ENCODE measurements at places on chromosomes 7 and 10.
A peak's percentile ranks its signal among the peaks of the same experiment; 100 is the strongest.

GRCh38 chr10:48457949-48458661 is 146.8 kb downstream of the ARHGAP22 start:
- no peak for DNase-seq

DNA sequence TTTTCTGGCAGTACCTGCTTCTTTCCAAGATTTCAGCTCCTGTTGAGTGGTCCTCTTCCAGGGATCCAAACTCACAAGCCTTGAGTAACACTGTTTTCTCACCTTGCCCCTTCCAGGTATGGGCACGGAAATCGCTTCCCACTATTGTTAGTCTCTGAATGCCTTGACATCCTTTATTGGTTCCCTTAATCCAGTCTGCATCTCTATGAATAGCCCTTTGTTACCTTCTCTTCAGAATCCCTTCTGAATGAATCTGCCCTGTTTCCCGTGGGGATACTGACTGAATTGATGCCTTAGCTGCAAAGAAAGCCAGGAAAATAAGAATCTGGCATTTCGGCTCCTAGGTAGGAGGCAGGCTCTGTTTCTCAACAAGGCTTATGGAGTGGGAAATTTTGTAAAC is 467.7 kb downstream of the PLXNA4 start:
- no peak for DNase-seq

DNA sequence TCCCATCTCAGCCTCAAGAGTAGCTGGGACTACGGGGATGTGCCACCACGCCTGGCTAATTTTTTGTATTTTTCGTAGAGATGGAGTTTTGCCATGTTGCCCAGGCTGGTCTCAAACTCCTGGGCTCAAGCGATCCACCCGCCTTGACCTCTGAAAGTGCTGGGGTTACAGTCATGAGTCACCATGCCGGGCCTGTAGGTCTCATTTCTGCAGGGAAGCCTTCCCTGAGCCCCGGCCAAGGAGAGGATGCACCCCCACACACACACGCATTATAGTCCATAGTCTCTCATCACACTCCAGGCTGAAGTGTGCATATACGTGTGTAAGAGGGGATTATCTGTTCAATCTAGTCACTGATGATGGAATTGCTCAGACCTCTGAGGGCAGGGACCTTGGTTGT is 29.3 kb downstream of the KCNMA1 start:
- no peak for DNase-seq

DNA sequence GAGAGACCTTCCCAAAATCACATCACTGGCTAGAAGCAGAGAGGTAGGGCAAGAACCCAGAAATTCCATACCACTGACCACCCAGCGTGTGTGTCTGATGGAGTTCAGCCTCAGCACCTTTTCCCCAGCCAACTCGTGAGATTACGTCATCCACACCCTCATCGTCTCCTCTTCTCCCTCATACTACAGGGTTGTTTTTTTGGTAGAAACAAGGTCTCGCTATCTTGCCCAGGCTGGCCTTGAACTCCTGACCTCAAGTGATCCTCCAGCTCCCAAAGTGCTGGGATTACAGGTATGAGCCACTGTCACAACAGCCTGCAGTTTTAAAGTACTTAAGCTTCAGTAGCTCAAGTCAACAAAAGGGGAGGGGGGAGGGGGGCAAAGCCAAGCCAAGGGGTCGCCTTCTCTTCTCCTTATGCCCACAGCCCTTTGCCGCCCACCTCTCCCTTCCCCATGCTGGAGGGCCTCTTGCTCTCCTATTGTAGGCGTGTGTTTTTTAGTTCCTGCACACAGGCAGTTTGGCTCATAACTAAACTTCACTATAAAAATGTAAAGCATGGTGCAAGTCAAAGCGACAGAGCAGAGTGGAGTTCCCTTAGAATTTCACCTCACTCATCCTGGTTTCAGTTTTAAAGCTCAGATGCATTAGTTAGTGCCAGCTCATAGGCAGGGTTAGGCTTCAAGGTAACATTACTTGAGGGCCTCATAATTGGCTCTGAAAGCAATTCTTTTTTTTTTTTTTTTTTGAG is 5.2 kb upstream of the PRDX3 start:
- DNase-seq: no peak

GRCh38 chr7:154853727-154854095 is 149.2 kb downstream of the PAXIP1 start:
- DNase-seq: no peak

- no peak for DNase-seq
Measured at GRCh38 chr10:104527013-104527412, 114.1 kb upstream of the SORCS3 start.

- DNase-seq: no peak
Measured at GRCh38 chr7:135441791-135442190, 68.1 kb downstream of the CNOT4 start.

DNA sequence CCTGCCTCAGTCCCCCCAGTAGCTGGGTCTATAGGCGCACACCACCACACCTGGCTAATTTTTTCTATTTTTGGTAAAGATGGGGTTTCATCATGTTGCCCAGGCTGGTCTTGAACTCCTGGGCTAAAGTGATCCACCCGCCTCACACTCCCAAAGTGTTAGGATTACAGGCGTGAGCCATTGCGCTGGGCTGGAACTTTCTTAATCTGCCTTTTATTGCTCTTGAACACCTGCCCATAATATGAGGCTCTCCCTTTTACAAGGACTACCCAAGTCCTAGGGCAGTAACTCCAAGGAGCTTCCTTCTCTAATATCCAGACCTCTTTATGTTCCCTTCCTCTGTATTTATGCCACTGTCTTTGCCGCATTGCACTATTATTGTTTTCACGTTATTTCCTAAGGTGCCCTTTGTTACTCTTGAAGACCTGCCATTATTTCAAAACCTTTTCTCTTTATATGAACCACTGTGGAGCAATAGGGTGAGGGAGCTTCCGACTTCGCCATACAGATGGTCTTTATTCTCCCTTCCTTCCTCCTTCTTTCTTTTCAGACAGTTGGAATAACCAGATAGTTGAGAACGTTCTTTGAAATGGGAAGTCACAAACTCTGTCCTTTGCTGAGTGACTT is 36.3 kb upstream of the TCF7L2 start:
- no peak for DNase-seq

DNA sequence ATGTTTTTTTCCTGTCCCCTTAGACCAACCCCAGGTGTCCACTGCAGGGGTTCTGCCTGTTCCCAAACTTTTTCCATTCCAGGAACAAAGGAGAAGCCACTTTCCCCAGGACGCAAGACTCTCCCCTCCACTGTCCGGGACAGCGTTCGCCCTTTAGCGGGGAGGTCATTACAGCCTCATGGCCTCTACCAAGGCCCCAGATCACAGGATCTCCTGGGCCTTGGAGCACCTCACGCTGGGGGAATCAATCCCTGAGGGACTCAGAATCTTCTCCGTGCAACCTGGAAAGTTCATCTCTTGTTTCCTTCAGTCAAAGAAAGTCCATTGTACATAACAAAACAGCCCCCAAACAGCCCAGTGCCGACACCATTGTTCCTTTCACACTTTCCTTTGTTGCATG is 41.2 kb downstream of the MKI67 start:
- no peak for DNase-seq

DNA sequence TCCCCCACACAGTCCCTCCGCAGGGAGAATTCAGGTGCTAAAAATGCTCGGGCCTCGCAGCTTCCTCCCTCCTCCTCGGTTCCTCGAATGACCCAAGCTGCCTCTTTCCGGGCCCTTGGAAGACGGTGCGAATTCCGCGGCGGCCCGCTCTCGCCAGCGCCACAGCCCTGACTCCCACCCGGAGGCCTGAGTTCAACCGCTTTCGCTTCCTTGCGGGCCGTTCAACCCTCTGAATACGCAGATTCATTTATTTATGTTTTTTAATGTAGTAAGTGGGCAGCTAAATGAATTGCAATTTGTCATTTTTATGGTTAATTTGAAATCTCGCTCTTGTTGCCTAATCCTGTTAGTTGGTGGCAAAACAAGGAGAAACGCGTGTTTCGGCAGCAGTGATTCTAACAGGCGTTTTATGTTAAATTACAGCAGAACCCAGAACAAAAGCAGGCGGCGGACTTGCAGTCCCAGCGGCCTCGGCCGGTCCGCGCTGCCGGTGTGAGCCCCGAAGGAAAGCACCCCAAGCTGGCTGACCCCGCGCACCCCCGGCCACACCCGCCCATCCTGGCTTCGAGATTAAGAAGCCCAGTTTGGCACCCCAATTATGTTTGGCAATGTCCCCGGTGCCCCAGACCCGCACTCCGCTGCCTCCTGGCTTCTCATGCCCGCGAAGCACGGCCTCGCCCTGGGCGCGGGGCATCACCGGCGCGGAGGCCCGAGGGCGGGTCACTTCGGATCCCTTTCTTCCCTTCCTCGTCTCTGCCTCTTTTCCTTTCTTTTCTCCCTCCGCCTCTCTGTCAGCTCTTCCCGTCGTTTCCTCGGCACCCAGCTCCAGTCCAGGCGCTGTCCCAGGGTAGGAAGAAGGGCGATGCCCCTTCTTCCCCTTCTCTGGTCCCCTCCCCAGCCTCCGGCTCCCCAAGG is 75.9 kb downstream of the INSIG1 start:
- no peak for DNase-seq

DNA sequence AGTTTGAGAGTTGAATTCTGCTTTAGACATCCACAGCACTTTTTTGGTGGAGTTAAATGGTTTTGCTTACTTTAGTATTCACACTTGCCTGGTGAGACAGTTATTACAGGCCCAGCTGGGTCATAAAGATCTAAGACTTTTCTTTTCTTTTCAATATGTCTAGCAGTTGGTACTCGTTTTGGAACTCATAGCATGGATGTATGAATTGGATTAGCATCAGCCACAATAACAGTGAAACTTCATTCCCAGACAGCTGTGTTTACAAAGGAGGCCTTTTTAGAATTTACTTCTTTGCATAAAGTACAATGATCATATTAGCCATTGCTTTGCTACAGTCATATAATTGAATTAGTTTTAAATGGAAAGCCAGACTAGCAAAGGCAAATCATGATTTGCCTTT is 168.4 kb upstream of the DKK1 start:
- no peak for DNase-seq

DNA sequence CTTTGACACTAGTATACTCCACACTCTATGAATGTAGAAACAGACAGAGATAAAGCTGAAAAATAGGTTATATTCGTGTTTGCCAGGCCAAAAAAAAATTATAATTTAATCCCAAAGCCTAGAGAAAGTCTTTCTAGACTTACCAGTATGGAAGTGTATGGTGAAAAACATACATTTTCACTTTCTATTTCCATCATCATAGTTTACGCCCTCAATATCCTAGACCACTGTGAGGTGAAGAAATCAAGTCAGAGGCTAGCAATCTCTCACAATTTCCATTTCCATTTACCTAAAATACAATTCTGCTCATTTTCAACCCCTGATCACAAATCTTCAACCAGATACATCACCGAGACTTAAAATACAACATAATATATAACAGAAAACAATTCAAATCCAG is 16.2 kb downstream of the GPR22 start:
- DNase-seq: no peak

DNA sequence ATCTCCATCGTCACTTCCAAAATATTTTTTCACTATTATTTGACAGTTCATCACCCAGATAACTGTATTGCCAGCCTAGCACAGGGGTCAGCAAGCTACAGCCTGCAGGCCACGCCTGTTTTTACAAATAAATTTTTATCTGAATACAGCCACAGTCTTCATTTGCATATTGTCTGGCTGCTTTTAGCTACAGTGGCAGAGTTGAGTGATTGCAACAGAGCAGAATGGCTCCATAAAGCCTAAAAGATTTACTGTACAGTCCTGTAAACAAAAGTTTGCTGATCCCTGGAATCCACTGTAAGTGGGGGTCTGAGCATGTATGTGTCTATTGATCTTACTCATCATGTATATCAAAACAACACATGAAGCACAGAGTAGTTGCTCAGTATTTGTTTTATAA is 45.9 kb upstream of the GNAI1 start:
- no peak for DNase-seq

GRCh38 chr7:98211221-98211675 is at the start of gene BHLHA15:
Gene BHLHA15, plus strand, starts transcription at chr7:98211439. Its CDS starts 871 bp downstream, at chr7:98212310.
- DNase-seq: no peak

GRCh38 chr10:878895-879294 is 52.6 kb downstream of the LARP4B start:
- no peak for DNase-seq

- no peak for DNase-seq
Measured at GRCh38 chr7:69761290-69761922, 163.1 kb downstream of the AUTS2 start.

DNA sequence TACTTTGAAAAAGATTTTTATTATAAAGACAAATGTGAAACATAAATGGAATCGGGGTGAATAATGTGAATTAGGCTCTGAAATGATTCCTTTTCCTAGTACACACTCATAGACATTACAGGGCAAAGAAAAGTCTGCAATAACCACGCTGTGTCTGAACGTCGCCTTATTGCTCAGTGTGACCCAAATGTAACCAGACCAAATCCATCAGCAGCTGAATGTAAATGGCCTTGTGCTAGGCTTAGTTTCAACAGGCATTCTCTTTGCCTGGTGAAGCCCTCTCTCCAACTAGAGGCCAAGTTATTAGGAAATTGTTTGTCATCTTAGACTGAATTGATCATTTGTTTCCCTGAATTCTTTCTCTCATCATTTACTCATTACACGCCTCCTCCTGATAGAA is 225.5 kb downstream of the CHCHD3 start:
- DNase-seq: no peak

GRCh38 chr7:128679920-128680319 is 7.8 kb downstream of the GARIN1A start:
- no peak for DNase-seq

DNA sequence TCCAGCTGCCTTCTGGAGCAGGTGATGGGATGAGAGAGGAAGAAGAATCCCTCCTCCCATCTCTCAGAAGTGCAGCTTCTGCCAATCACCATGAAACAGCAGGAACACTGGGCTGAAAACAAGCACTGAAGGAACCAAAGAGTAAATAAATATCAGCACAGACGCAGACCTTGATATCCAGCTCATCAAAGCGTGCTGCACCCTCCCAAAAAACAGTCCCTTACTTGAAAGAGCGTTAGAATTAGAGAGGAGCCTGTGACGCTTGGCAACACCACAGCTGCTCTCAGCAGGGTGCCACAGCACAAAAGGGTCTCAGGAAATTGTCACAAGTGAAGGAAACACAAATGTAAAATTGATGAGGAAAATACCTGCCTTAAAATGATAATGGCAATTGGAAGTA is 39.5 kb downstream of the KLF6 start:
- no peak for DNase-seq

GRCh38 chr7:134593530-134594392 is 44.9 kb downstream of the AKR1B15 start:
- DNase-seq: peak; percentile 54

DNA sequence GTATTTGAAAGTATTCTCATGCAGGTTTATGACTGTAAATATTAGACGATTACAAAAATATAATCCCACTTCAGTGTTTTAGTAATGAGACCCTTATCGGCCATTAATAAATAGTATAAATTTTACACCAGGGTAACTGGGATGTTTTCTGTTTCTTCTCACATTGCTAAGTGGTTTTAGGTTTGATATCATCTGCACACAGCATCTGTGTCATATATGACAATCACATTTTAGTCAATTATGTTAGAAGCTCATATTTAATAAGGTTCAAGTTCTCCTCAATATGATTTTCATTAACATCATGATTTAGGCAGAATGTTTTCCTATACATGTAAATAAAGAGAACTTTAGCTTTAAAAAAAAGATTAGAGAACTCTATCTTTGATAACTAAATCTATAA is 66.8 kb downstream of the ATAD1 start:
- DNase-seq: no peak

- no peak for DNase-seq
Measured at GRCh38 chr10:70078329-70078728, 25.7 kb downstream of the MACROH2A2 start.
